ENCODE measurements at places on chromosomes 2 and 18.
A peak's percentile ranks its signal among the peaks of the same experiment; 100 is the strongest.

DNA sequence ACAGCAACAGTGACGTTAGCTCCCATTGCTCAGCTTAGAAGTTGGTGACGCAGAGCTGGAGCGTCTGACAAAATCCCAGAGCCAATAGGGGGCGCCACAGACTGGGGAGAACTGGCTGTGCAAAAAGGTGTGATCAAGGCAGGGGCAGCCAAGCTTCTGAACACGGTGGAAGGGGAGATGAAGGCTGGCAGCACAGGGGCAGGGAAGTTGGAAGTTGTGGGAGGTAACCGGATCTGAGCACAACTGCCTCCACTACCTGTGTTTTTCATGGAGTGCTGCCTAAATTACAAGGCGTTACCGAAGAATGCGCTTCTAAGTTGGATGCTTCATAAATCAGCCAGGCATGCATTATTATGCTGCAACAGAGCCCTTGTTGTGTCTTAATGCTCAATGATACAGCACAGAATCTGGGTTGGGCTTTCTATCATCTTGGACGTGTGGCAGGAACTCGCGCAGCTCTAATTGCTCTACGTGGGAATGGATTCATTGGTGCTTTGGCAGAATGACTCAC lies 370.0 kb downstream of the SLC4A3 start:
- peak; percentile 62 for DNase-seq

DNA sequence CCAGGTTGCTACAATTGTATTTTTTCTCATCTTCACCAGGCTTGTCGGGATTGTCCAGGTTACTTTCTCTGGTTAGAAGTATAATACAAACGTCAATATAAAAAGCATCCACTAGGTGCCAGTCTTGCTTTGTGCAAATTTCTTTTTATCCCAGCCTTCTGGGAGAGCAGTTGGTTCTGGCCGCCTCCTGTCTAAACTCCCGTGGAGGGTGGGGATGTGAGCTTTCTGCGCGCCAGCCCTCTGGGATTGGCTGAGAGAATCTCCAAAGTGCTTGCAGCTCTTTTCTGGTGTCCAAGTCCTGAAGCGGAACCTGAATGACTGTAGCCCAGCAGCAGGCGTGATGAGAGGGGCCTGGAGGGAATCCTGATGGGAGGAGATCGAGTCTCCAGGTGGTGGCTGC lies 22.4 kb upstream of the TOGARAM2 start:
- DNase-seq = peak; percentile 78

- peak; percentile 89 for DNase-seq
Observed at GRCh38 chr2:156435718-156436496, at the start of gene GPD2. Gene GPD2 (plus strand): TSS chr2:156436379. CDS start chr2:156476106, 39,727 bp downstream.

GRCh38 chr18:29853126-29853525 lies 1189.4 kb downstream of the DSC3 start:
- peak; percentile 11 for DNase-seq

DNA sequence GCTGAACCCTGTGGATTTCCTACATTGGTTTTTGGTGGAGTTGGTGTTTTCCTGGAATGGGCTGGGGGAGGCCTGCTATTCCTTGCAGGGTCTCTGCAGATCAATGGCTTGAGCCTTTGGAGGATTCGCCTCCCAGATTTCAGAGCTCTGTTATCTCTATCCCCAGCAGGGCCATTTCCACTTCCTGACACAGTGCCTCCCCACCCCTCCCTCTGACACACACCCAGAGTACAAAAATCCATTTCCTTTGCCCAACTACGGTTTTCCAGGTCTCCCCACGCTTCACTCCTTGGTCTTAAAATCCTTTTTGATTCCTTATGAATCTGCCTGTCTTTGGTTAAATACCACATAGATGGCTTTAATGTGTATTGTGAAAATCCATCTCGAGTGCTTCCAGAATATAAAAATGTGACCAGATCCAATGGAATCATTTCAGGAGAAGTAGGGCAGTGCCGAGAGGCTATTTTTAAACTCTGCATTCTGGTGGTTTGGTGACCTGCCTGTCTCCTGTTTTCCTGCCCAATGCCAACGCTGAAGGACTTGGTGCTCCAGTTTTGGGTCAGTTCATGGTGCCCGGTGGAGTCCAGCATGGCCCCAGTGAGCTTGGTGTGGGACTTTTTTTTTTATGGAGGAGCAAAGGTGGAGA lies 60.9 kb downstream of the ARL4C start:
- no peak for DNase-seq

DNA sequence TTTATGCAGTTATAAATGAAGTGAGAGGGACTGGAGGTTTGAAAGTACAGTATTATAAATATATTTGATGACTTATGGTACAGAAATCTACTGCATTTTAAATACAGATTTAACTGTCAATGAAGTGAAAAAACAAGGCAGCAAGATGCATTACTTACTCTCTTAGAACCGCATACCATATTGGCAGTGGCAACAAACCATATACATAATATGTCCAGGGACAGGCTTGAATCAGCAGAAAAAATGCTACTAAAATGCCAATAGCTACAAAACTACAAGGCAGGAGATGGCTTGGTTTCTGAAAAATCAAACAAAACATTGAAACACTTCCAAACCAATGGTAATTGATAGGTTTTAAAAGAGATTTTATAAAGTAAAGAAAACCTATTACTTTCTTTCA lies 77.2 kb downstream of the PIGN start:
- DNase-seq = no peak

DNA sequence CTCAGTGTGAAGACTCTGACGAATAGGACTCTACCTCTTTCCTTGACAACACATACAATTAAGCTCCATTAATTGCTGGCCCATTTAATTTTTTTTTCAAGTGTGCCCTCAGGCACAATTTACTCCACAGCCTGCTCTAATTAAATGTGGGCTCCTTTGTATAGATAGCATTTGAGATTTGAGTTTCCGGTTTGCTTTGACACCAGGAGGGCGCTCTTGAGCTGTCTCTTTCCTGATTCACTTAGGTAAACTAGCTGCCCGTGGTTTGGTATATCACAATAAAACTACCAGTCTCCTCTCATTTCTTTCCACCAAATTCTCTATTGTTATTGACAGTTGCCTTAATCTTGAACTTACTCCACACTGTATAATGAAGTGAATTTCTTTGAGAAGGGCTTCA lies 666.0 kb downstream of the DSC3 start:
- DNase-seq = no peak

DNA sequence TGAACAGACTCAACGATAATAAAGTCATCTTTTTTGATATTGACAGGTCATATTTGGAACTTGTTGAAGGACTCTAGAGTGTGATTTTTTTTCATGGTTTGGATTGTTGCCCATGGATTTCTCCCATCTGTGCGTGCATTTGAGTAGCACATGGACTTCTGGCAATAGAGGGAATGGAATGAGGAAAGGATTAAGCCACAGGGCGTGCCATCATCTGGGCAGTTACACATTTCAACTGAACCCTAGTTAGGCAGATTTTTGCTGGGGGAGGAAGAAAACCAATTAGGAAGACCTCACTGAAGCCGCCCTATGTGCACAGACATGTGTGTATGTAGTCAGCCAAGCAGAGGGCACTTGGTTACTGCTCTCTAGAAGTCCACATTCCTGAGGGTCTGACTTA lies 72.6 kb downstream of the TPGS2 start:
- DNase-seq = no peak

GRCh38 chr18:7236933-7237332 lies 6.0 kb downstream of the LRRC30 start:
- DNase-seq = no peak

- DNase-seq = no peak
Observed at GRCh38 chr2:15160201-15160991, 400.7 kb downstream of the NBAS start.

DNA sequence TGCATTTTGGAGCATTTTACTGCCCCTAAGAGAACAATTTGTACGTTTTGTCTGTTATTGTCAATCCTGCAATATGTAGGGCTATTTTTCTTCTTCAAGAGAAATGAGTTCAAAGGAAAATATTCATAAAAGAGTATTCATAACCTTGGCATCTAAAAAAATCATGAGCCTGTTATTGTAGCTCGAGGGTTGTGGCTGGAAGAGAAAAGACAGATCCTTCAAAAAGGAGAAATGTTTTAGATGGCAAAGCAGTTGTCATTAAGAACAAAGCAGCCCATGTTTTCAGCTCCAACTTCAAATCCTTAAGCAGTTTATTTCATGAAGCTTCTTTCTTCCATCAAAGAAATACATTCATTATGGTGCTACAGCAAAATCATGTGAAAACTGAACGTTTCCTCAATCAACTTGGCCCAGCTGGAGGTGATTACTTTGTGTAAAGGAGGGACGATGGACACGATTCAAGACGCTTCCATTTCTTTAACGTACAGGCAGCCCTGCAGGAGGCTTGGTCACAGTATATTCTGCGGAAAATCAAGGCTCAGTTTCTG lies 31.4 kb downstream of the QPCT start:
- DNase-seq = no peak

DNA sequence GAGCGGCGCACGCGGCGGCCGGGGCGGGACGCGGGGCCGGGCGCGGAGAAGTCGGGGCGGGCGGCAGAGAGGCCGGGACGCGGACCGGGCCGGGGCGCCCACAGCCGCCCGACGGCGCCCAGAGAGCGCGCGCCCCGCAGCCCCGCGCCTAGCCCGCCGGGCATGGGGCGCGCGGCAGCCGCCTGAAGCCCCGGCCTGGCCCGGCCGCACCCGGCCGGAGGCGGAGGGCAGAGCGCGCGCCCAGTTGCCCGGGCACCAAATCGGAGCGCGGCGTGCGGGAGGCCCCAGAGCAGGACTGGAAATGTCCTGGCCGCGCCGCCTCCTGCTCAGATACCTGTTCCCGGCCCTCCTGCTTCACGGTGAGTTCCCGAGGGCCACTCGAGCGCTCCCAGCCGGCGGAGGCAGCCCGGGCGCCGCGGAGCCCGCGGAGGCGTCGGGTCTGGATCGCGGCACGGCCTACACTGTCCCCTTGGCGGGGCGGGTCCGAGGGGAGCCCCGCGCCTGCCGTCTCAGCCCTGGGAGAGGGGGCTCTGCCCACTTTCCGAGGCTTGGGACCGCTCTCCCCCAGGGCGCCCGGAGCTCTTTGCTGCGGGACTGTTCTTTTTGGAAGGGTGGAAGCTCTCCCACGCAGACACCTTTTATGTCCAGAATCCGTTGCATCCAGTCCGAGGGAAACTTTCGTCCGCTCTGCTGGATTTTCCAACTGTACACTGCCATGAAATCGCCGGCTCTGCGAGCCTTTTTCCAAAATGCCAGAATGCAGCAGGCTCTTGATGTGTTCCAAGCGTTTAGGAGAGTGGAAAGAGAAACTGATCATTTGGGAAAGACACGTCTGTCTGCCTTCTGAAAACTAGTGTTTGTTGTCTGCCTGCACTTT lies 484 bp downstream of the APCDD1 start:
- no peak for DNase-seq

- no peak for DNase-seq
Observed at GRCh38 chr2:2570871-2571270, 239.8 kb upstream of the MYT1L start.

DNA sequence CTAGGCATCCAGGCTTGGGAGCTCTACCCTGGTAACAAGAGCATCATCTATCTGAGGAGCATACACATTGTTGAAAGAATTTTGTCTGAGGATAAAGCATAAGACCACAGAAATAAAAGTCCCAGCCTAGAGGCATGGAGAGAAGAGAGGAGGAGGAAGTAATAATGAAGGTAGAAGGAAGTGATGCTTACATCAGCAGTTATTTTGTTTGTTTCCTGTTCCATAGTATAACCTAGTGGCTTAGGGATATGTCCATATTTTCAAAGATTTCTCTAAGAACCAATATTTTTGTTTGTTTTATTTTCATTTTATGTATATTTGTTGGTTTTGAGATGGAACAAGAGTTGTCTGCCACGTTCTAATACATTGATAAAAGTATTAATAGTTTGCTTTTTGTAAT lies 407.4 kb upstream of the SETBP1 start:
- no peak for DNase-seq

DNA sequence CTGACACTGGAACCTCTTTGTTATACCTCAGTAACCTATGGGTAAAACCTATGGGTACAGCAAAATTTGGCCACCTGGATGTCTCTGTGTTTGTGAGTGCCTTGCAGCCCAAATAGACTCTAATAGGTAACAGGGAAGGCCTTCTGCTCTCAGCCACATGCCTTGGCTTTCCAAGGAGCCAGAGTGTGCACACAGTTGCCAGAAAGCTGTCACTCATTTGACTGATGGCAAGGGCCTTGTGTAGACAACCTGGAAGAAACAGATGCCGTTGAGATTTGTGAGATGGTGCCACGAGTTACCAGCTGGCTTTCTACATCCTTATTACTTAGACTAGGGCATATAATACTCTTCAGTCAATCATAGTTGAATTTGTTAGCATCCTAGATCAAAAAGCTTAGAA lies 90.1 kb upstream of the RAB12 start:
- DNase-seq = no peak

DNA sequence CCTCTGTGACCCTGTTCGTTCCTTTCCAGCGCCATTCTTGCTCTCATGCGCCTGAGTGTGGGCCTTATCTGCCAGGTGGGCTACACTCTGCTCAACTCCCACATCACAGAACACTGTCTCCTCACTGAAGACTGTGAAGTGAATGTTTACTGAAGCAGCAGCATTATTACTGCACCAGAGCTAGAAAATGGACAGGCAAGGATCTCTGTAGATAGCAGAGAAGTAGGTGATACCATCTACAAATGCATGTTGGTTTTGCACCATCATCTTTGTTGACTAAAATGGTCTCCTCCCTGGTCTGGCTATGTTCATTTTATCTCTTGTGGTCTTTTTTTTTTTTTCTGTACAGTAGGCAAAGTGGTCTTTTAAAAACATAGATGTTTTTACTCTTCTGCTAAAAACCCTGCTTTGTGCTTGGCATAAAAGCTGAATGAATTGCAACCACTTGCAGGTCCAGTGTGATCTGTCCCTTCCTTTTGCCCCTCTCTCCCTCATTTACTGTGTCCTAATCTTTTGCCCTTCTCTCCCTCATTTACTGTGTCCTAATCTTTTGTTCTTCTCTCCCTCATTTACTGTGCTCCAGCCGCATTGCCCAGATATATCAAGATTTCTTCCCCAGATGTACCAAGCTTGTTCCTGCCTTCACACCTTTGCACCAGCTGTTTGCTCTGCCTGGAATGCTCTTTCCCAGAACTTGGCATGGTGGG lies 35.4 kb downstream of the BABAM2 start:
- no peak for DNase-seq

- no peak for DNase-seq
Observed at GRCh38 chr18:74328206-74328605, 12.6 kb downstream of the C18orf63 start.

DNA sequence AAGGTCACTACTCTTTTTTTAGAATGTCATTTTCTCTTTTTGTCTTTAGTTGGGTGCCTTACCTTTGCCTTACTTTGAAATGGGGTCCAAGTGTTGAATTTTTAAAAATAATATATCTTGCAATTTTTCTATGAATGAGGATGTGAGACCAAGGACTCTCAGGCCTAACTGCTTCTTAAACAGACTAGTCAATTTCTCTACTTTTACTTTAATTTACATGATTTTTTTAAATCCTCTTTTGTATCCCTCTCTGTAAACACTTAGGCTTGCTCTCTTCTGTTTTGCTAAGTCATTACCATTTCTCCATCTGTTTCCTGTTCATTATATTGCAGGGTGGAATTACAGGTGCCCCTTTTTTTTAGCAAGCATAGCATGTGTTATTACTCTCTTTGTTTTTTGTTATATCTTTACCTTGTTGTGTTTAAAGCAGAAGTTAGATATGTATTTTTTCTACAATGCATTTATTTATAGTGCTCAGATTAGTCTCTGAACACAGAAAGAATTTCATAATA lies 261.8 kb downstream of the SPAG16 start:
- DNase-seq = no peak
